ENCODE measurements at places on chromosomes 16 and 17.

DNA sequence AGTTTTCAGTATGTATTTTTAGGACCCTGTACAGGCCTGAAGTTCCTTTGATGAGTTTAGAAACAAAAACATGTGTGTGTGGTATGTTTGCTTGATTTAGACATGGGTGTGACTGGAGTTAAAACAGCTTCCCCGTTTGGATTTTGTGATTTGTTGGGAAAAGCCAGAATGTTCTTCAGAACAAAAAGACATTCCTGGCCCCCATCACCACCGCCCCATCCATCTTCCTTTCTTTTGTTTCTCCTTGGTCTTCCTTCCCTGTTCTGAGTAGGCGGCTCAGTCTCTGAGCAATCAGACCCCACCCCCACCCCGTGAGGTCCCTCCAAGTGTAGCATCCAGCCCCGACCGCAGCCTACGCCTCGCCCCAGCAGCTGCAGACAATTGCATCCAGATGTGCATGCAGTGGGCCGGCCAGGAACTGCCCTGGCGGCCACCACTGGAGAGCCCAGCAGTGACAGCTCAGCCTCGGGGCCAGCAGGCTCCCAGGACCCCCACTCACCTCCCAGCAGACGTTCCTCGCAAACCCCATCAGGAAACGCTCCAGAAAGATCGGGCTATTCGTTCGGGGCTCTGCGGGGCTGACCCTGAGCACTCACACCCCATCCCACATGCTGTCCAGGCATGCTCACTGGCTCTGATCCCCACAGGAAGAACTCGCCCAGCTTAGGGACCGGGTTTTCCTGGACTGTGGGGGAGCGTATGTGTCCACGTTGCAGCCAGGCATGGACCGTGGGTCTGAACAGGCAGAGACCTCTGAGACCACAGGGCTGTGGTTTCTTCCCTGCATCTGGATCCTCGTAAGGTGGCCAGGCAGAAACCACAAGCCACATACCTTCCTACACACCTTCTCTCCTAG, 99.8 kb upstream of the CDH5 start:
- DNase-seq = peak; percentile 78

DNA sequence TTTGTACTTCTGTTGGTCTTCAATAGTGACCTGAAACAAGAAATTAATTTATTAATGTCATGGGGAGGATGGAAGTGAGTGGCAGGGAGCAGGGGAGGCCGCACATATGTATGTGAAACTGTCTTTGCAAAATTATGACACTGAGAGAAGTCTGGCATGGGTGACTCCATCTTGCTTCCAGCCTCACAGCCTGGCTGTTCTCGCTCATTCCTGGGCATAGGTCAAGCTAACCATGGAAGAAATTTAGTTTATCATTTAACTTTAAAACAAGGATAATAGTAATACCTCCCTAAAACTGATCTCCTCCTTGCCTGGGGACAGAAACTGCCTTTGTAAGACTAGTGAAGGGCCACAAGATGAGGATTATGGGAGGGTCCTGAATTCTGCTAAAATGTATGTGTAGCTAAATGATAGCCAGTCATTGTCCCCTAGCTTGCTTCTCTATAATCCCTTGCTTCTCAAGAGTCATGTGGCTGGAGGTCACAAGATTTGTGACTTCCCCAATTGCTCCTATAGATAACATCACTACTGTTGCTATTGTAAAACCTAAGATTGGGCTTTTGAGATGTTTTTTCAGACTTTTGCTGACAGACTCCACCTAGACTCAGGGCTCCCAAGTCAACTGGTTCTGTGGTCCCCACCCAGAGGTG, 126.0 kb downstream of the HS3ST3A1 start:
- no peak for DNase-seq

- DNase-seq = no peak
Observed at GRCh38 chr16:35732046-35732810, 2272.8 kb downstream of the TP53TG3F start.

DNA sequence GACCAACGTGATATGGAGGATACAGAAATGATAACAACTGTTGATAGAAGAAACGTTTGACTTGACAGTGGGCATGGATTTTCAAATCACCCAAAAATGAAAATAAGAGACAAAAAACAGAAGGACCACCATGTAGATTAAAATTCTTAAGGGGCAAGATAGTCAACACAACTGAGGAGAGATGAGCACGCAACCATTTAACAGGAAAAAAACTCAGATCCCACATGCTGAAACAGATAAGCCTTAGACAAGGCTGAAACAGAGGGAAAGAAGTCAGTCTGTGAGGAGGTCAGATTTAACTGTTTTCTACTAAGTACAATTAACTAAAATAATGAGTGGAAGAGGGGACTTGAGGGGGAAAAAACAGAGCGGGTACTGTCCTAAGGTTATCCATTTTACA, 21.2 kb downstream of the RNF43 start:
- DNase-seq = no peak

DNA sequence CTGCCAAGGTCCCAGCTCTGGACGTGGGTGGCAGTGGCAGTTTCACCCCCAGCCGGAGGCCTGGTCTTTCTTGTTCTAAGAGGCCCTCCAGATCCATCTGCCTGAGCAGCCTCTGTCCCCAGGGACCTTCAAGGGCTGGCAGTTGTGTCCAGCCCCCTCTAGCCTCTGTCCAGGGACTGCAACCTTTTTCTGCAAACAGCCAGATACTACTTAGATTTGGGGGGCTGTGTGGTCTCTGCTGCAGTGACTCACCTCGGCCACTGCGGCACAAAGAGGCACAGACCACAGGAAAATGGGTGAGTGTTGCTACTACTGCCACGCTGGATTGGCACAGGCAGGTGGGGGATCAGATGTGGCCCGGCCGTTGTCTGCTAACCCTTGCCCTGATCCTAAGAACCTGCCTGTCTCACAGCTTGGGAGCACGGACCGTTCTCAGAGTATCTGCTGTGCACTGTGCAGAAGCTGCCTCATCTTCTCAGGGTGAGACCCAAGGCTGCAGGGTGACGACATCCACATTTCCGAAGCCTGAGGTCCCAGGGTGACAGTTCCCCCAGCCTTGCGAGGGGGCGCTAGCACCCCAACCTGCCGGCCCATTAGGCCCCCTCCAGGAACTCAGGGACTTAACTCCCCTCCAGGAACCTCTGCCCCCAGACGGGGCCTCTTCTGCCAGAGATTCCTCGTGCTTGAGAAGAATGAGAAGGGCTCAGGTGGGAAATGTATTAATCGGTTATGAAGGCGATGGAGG, 27.6 kb downstream of the MXRA7 start:
- DNase-seq = no peak

DNA sequence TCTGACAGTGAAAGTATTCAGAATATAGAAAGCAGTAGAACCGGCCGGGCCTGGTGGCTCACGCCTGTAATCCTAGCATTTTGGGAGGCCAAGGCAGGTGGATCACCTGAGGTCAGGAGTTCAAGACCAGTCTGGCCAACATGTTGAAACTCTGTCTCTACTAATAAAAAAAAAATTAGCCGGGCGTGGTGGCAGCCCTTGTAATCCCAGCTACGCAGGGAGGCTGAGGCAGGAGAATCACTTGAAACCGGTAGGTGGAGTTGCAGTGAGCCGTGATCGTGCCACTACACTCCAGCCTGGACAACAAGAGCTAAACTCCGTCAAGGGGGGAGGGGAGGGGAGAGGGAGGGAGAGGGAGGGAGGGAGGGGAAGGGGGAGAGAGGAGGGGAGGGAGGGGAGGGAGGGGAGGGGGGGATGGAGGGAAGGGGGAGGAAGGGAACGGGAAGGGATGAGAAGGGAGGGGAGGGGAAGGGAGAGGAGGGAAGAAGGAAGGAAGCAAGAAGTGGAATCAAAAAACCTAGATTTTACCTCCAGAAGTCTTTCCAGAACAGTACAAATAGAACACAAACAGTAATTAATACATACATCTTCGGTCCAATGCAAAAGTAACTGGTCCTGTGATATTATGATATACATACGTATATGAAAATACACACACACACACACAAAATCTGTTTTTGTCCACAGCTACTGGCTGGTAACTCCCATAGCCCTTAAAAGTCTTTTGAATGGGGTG, 10.9 kb upstream of the NT5C start:
- no peak for DNase-seq

DNA sequence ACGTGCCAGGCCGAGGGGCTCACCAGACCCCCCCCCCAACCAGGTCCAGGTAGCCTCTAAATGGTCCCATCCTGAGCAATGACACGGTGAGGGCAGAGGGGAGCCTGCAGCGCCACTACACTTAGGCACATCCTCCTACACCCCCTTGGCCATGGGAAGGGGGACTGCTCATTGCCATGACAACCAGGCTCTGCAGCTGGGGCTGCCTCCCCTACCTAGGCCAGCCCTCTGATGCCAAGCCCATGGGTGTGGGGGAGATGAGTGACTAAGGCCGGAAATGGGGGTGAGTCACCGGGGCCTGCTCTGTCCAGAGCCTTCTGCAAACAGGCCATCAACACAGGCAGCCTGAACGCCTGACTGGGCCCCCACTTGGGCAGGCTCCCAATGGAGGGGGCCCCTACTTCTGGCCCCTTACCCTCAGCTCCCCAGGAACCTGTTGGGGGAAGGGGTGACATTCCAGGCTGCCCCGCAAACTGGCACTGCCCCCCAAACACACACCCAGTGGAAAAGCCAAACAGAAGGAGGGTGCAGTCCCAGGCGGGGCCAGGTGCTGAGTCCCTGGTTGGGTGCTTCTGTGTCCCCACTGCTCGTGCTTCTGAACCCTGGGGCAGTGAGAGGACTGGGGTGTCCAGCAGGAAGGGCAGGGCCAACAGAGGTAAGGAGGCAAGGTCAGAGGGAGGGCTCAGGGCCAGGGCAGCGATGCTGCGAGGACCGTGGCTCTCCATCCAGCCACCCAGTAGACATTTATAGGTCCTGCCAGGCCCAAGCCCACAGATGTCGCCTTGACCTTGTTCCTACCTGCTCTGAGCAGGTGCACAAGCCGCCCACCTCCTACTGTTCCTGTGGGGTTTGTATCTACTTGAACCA, 8.2 kb downstream of the PLCD3 start:
- peak; percentile 91 for DNase-seq

DNA sequence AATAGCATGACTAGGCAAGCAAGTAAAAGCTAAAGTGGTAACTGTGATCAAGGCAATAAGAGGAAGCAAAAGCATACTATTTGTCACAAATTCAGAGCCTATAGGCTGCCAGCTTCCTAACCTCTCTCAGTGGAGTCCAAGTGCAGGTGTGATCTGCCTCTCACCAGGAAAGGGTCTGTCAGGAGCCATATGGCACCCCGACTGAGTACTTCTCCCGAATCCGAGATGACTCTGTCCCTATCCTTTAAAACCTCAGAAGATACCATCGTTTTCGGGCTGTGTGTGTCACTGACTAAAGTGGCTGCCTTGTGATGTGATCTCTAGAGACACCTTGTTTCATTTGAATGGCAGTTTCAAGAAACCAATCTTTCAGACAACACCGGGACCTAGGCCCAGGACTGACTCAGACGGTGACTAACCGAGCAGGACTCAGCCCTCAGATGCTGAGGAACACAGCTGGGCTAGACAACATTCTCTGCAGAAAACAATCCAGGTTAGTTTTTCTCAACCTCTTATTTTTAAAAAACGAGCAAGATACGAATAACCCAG, 63.6 kb downstream of the SMG6 start:
- DNase-seq = peak; percentile 97

- no peak for DNase-seq
Observed at GRCh38 chr17:82519971-82520903, 705 bp downstream of the FOXK2 start.

- peak; percentile 36 for DNase-seq
Observed at GRCh38 chr16:4053301-4053845, 62.9 kb downstream of the ADCY9 start.

DNA sequence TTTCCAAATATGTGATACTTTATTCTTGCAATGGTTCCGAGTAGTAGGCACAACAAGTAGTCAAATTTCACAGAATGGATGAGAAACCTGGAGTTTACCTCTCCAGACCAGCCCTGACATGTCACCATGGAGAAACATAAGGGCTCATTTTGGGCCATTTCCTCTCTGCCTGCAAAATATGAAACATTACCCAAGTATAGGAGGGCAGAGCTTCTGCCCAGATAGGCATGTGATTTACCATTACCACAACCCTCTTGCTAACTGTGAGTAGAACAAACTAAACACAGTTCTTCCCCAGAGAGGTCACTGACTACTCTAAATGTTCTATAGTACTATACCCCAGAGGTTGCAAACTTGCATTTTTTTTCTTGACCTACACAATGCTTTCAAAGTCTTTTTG, 15.7 kb upstream of the KPNB1 start:
- no peak for DNase-seq

DNA sequence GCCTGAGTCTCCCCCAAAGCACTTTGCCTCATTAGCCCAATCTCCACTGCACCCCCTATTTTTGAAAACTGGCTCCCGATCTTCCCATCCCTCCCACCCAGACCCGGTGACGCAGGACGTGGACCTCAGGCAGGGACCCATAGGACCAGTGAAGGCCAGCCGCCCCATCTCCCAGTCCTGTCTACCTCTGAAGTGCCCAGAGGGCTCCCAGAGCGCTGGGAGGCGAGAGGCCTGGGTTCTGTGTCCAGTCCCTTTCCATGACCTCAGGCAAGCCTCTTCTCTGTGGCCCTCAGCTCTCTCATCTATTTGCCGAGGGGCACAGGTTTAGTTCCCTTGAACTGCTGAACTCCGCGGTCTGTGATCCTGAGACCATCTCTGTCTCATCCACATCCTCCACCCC, 714 bp downstream of the TNS4 start:
- no peak for DNase-seq

GRCh38 chr17:62720126-62720850, 87.8 kb downstream of the MARCHF10 start:
- no peak for DNase-seq

GRCh38 chr16:72985995-72986394, 61.9 kb downstream of the ZFHX3 start:
- DNase-seq = peak; percentile 36

- no peak for DNase-seq
Observed at GRCh38 chr17:20256144-20256543, 211.2 kb downstream of the LGALS9B start.

DNA sequence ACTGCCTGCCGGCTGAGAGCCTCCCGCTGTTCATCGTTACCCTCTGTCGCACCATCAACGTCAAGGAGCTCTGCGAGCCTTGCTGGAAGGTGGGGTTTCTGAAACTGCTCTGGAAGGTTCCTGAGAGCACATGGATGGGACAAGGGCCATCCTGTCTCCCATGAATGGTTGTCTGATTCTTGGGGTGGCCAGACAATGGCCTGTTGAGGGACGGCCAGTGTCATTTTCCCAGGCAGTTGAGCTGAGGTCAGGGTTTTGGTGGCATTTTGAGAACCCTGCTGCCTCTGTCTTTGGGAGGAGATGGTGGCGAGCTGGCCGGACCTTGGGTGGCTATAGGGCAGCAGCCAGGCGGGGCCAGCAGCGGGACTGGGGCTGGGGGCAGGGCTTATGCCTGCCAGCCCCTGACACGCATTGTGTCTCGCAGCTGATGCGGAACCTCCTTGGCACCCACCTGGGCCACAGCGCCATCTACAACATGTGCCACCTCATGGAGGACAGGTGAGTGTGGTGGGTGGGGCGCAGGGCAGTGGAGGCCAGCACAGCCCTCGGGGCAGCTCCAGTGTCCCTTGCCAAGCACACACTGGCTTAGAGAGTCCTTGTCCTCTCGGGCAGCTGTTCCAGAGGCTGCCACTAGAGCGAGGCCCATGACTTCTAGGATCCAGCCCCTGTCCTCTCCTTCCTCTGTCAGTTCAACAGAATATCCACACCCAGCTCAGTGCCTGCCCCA, 9.1 kb downstream of the TSC2 start:
- no peak for DNase-seq
